Omental fat pad (tissue), 4 donors: ENCODE measurements at places on chromosomes 6 and 20. TPM values are rescaled to one million over a fixed set of nuclear protein-coding genes. Genes with fewer than 3 reads are reported as not detected.

- DNase-seq: no peak
Measured at GRCh38 chr6:50145125-50145524, 95.4 kb upstream of the DEFB112 start.

- no peak for DNase-seq
Measured at GRCh38 chr6:135743476-135743875, 108.0 kb upstream of the PDE7B start.

- DNase-seq: no peak
Measured at GRCh38 chr6:119871520-119871919, 522.0 kb upstream of the MAN1A1 start.

- no peak for DNase-seq
Measured at GRCh38 chr6:16154904-16155303, 26.0 kb downstream of the MYLIP start.

GRCh38 chr6:105331927-105332326 is 71.0 kb downstream of the PREP start:
- no peak for DNase-seq

GRCh38 chr6:39206250-39206721 is 23.0 kb downstream of the KCNK5 start:
- no peak for DNase-seq

- DNase-seq: no peak
Measured at GRCh38 chr20:6832811-6833210, 65.3 kb downstream of the BMP2 start.

DNA sequence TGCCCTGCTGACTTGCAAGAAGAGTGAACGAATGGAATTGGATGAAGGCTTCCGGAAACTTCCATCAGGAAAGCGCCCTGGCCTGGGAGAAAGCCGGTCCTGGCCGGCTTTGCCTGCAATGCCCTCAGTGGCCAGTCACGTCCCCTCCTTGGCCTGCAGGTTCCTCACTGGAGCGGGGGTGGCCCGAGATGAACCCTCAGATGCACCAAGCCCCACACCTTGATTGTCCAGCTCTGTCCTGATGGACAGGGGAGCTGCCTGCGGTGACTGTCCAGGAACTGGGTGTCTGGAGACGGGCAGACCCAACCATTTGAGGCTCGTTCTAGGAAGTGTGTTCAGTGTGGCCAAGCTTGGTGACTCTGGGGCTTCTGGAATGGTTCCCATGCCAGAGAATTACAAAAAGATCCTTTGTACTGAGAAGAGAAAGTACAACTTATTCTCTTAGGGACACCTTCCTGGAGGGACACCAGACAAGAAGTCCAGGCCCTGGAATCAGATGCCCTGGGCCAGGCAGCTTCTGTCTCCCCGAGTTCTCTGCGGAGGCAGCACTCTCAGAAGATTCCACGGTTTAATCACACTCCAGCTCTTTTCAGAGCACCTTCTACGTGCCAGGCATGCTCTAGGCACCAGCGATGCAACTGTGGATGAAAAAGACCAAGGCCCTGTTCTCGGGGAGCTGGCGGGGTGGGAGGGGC is 17.1 kb upstream of the SULF2 start:
- no peak for DNase-seq

GRCh38 chr20:48002517-48002970 is 217.3 kb upstream of the SULF2 start:
- no peak for DNase-seq

The BCAS4 gene
- 1.4 TPM for total RNA-seq

The BIRC7 gene
- 0.48 TPM for total RNA-seq
